ENCODE measurements at places on chromosomes 16 and 17.

- DNase-seq = no peak
Observed at GRCh38 chr16:22633799-22634198, 123.1 kb downstream of the NPIPB5 start.

DNA sequence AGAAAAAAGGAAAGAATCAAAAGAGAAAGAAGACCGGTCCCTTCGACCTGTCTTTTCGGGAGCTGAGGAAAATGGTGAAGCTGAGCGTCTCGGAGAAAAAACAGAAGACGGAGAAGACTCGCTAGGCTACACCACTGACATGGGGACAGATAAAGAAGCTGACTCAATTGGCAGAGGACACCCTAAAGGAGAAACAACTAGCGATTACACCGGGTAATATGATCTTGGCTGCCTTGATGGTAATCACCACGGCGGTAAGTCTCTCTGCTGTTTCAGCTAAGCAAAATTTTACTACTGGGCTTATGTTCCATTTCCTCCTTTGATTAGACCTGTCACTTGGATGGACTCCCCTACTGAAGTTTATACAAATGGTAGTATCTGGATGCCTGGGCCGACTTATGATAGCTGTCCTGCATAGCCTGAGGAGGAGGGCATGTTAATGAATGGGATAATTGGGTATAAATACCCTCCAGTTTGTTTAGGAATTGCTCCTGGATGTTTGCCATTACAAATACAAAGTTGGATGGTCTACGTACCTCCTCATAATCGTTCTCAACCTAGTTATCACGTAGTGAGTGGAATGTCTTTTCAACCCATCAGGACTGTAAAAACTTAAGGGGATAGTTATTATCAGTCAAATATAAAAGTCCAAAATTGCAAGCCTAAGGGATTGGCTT is 24.1 kb downstream of the ALOX15B start:
- no peak for DNase-seq

DNA sequence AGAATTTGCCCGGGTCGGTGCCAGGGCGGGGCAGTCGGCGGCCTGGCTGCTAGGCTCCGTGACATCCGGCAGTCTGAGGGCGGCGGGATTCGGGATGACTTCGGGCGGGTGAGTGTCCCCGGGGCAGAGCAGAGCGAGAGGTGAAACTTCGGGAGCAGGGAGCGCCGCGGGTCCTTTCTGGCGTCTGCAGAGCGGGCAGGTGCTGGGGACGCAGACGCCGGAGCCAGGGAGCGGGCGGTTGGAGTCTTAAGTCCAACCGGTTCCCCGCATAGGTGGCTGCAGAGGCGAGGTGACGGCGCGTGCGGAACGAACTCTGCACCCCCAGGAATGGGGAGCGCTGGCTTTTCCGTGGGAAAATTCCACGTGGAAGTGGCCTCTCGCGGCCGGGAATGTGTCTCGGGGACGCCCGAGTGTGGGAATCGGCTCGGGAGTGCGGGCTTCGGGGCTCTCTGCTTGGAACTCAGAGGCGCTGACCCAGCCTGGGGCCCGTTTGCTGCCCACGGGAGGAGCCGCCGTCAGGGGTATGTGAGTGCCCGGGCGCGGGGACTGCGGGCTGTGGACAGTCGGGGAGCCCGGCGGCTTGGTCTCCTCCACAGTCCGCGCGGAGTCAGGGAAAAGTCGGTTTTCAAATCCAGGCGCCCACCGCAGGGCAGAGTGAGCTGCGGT is at the start of gene B4GALNT2:
B4GALNT2 (plus strand) TSS at position 71 of the 666 bp plus-strand sequence; CDS start at position 95, 24 bp downstream.
- peak; percentile 56 for DNase-seq

DNA sequence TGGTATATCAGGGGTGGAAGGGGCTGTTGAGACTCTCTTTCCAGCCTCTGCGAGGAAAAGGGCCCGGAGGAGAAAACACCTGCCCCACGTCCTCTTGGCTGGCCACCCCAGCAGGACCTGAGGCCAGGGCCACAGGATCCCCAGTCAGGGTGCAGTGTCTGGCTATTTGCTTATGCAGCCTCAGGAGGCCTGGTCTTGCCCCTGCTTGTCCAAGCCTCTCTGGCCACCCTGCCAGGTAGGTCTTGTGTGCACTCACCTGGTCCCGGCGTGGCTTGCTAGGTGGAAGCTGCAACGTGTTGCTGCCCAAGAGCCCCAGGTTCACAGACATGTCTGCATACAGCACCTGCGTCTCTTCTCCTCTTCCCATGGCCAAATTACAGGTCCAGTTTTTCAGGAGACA is 549 bp downstream of the TMEM238L start:
- DNase-seq = no peak

GRCh38 chr16:89472711-89473075 is 17.7 kb downstream of the ANKRD11 start:
- no peak for DNase-seq

- peak; percentile 87 for DNase-seq
Observed at GRCh38 chr16:69105501-69106361, at the start of gene HAS3. TSS of gene HAS3 (plus strand) at chr16:69105653. CDS start at chr16:69109396, 3,743 bp downstream.

DNA sequence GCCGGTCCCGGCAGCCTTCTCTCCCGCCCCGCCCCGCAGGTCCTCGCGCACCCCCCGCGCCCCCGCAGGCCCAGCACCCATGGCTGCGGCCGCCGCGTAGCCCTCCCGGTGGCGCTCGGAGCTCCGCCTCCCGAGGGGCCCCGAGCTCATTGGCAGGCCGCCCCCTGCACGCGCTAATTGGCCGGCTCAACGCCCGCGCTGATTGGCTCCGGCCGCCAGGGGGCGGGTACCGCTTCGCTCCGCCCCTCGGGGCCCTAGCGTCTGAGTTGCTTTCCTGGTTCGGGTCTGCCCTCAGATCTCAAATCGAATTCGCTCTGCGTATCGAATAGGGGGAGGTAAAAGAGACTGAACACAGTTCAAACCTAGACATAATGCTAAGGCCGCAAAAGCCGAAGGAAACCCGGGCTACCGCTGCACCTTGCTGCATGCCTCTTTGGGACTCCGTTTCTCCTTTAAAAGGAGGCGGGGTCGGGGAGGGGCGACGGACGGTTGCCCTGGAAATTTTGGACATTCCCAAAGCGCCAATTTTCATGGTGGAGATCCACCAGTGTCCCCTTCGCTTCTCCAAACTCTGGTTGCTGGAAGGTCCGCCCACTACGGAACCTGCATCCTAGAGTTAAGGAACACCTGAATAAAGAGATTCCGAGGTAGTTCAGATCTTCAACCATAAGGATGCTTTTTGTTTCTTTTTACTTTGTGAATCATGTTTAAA is at the start of gene DEXI:
DEXI (minus strand) TSS at position 117 of the 712 bp plus-strand sequence. CDS start 463 bp downstream, outside the sequence.
- DNase-seq = peak; percentile 83

DNA sequence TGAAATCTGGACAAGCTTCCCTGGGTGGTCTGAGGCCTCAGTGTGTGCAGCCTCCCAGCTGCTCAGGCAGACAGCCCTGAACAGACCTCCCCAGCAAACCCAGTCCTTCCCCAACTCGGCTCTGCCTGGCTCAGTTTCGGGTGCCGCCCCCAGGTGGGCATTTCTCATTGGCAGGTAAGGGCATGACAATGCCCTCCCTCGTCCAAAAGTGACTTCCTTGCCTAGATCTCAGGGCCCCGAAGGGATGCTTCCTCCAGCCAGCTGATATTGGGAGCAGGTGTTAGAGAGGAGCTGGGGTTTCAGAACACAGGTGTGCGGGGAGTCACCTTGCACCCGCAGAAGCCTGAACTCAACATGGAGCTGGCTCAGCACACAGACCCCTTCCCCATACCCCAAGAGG is 3.8 kb upstream of the PPL start:
- DNase-seq = no peak

DNA sequence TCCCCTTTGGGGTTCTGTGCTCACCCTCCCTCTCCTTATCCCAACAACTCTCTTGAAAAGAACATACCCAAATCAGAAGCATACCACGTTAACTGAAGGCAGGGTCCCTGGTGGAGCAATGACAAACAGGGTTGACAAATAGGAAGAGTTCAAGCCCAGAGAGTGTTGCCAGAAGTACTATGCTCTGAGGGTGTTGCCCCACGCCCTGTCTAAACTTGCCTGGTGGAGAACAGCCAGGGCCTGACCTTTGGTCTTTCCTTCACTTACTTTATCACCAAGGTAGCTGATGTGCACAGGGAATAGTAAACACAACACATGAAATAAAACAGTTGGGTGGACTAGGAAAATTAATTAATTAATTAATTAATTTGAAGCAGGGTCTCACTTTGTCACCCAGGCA is 23.3 kb downstream of the ZNF75A start:
- no peak for DNase-seq

DNA sequence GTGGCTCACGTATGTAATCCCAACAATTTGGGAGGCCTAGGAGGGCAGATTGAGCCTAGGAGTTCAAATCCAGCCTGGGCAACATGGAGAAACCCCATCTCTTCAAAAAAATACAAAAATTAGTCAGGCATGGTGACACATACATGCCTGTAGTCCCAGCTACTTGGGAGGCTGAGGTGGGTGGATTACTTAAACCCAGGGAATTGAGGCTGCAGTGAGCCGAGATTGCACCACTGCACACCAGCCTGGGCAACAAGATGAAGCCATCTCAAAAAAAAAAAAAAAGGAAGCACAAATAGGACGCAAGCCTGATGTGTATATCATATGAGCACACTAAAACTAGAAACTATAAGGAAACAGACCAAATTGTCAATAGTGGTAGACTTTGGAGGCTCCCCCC is 17.1 kb upstream of the FLCN start:
- DNase-seq = no peak

GRCh38 chr17:50470426-50470825 is 1.7 kb upstream of the CHAD start:
- peak; percentile 23 for DNase-seq

- DNase-seq = peak; percentile 58
Observed at GRCh38 chr16:49698931-49699840, 156.7 kb downstream of the ZNF423 start.

- DNase-seq = no peak
Observed at GRCh38 chr16:66337463-66338188, 28.9 kb upstream of the CDH5 start.

- no peak for DNase-seq
Observed at GRCh38 chr16:73280388-73280787, 232.5 kb upstream of the ZFHX3 start.

GRCh38 chr17:44344939-44345453 is at the start of gene GRN:
TSS of gene GRN (plus strand) at chr17:44345302. CDS start at chr17:44349165, 3,863 bp downstream.
- peak; percentile 90 for DNase-seq

- DNase-seq = no peak
Observed at GRCh38 chr17:4858882-4859260, 25.7 kb downstream of the MINK1 start.

DNA sequence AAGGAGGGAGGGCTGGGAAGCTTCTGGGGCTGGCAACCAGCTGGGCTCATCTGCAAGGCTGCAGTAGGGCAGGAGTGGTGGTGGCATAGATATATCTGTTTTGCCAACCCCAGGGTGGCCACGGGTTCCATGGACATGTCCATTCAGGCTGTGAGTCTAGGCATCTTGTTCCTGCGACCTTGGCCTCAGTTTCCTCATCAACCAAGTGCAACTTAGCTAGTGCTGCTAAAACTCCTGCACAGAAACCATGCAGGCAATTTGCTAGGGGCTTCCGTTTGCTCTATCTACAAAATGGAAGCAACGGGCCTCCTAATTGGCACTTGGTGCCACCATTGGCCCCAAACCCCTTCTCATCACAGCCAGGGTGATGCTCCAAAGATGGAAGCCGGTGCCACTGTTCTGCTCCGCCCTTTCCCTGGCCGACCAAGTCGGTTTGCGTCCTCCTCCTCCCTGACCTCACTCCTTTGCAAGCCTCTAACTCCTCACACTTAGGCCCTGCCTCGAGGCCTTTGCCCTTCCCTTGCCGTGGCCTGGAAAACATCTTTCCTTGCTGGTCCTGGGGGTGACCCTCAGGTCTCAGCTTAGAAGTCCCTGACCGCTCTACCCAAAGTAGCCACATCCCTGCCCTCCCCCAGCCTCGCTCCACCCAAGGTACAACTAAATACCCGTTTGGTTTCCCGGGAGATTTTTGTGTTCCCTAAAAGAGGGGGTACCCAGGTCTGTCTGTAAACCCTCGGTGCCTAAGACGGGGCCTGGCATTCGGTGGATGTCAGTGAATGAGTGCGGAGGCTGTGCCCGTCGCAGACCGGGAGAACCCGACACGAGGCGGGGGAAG is 1.2 kb downstream of the SREBF1 start:
- no peak for DNase-seq

GRCh38 chr17:63345611-63346010 is 100.5 kb downstream of the CYB561 start:
- no peak for DNase-seq

DNA sequence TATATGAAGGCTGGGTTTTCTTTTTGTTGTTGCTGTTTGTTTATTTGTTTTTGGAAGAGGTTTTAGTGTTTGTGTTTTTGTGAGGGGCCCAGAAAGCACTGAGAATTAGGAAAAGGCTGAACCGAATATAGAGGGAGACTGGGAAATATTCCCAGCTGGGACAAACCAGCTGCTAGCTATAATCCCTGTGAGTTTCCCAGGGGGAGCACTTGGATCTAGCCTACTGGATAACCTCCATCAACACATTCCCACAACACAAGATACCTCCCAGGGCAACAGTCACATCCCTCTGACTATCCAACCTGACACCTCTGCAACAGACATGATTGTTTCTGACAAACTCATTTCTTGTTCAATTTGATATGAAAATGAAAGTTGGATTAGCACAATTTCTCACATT is 16.7 kb downstream of the CDH11 start:
- DNase-seq = no peak

DNA sequence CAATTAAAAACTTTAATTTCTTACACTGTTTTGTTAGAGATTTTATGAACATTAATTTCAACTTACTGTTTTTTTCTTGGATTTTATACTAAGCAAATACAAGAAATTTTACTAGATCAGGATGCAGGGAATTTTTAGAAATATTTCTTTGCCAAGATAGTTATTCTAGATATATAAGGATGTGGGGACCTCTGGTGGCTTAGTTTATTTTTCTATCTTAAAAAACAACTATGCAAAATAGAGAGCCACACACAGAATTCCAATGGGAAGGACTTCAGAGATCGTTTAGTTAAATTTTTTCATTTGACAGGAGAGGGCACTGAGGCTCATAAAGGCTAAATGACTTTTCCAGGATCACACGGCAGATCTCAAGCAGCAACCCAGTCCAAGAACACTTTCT is 23.0 kb upstream of the CAPNS2 start:
- peak; percentile 4 for DNase-seq

- no peak for DNase-seq
Observed at GRCh38 chr17:34382621-34383124, 19.6 kb upstream of the CCL1 start.

DNA sequence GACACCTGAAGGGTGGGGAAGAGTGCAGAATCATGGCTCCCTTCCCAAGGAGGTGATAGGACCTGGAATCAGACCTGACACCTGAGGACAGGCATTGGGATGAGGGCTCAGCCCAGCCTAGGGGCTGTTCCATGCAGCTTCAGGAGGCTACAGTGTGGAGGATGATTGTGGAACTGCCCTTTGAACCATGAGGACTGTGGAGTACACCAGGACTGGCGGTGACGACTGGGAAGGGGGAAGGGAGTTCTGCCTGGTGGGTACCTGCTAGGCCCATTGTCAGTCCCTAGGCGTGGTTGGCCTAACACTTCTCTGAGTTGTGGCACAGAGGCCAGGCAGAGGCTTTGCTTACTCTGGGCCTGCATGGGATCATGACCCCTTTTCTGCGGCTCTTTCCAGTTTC is 76.1 kb downstream of the MPRIP start:
- DNase-seq = no peak

- DNase-seq = no peak
Observed at GRCh38 chr16:80836846-80837245, 32.4 kb upstream of the CDYL2 start.

- DNase-seq = no peak
Observed at GRCh38 chr16:11354733-11355574, 9.7 kb downstream of the RMI2 start.

Data from right kidney (tissue), 9 donors.